ENCODE measurements at places on chromosomes 11 and 22.

GRCh38 chr11:47778878-47779483 is 11.8 kb upstream of the FNBP4 start:
- no peak for DNase-seq

GRCh38 chr11:118282606-118283005 is 18.5 kb upstream of the MPZL2 start:
- DNase-seq: no peak

GRCh38 chr22:47572443-47572842 is 810.0 kb downstream of the TBC1D22A start:
- no peak for DNase-seq

DNA sequence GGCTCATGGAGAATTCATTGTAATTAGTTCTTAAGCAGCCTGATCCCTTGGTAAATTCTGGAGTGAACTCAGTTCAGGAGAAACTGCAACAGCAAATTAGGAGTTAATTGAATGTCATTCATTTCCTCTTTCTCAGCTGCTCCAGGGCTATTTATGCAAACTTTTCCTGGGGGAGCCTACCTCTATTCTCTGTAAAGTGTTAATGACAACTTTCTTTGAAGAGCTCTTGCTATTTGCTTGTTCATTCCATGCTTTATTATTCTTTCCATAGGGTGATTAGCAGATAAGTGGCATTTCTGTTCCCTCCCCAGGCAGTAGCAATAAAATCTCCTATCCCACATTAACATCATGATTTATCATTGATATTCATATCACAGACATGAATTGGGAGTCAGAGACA is 267.6 kb upstream of the DDI1 start:
- DNase-seq: no peak

GRCh38 chr11:24833573-24833972 is 336.7 kb downstream of the LUZP2 start:
- DNase-seq: no peak

- no peak for DNase-seq
Measured at GRCh38 chr11:94553938-94554337, 10.2 kb downstream of the FUT4 start.

GRCh38 chr11:46235777-46236688 is 41.4 kb upstream of the CREB3L1 start:
- no peak for DNase-seq

GRCh38 chr11:102343809-102344208 is 3.2 kb upstream of the BIRC2 start:
- no peak for DNase-seq

DNA sequence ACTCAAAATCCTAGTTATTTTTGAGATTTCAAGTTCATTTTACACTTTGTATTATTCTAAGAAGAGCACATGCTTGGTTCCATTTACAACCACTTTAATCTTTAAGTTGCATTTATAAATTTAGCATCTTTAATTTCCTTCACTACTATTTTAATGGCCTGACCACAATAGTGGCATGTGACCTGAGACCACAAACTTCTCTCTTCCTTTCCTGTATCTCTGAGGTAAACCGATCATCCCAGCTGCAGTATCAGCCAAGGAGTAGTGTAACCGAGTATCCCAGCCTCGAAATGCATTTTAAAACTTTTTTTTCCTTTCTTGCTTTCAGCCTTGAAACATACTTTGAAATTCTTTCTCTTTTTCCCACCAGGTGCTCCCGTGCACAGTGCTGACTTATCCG is 28.7 kb upstream of the CBX6 start:
- no peak for DNase-seq

GRCh38 chr11:6404342-6405051 is 14.2 kb downstream of the SMPD1 start:
- DNase-seq: no peak

- DNase-seq: no peak
Measured at GRCh38 chr11:33622186-33622585, 78.4 kb downstream of the C11orf91 start.

- no peak for DNase-seq
Measured at GRCh38 chr11:114059984-114060391, 477 bp downstream of the ZBTB16 start.

- DNase-seq: no peak
Measured at GRCh38 chr11:134543645-134544044, 131.6 kb upstream of the B3GAT1 start.

DNA sequence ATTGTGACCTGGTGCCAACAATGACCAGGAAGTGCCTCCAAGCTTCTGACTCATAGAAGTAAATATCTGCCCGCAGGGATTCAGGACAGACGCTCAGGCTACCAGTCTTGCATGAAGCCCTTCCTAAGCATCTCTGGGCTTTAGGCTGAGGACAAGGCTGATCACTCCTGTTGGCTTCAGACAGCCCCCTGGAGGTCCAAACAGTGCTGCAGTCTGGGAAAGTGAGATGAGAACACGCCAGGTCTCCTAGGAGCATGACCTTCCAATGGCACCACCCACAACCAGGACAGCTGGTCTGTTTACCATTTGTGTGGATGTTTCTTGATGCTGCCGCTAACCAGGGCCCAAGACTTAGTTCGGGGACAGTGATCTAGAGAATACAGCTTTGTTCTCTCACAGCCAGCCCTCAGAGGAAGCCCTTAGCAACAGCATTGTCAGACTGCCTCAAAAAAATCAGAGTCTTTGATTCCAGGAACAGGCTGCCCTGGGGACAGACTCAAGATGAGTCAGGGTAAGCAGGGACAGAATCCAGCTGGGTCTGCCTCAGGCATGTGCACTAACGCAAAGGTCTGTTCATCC is 111.2 kb downstream of the ZNF280B start:
- DNase-seq: no peak

- no peak for DNase-seq
Measured at GRCh38 chr22:19691721-19692341, 22.5 kb upstream of the SEPTIN5 start.
